ENCODE measurements at places on chromosomes 7 and 10.

DNA sequence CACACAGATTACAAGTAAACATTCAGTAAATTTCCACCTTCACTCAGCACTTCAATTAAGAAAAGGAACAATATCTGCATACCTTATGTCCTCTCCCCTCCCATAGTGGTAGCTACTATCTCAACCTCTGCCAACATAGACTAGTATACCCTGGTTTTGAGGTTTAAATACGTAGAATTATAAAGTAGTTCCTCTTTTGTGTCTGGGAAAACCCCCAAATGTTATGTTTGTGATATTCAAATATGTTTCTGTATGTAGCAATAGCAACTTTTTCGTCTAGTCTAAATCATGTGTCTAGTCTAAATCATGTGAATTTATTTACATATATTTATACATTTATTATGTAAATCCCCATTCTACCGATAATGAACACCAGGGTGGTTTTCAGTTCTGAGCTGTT is 13.2 kb upstream of the CAMK2B start:
- DNase-seq = no peak

- no peak for DNase-seq
Observed at GRCh38 chr7:77524731-77525130, 12.4 kb upstream of the PTPN12 start.

- DNase-seq = no peak
Observed at GRCh38 chr10:45241865-45242520, 73.4 kb downstream of the OR13A1 start.

- DNase-seq = no peak
Observed at GRCh38 chr7:34227525-34227924, 322.2 kb downstream of the BMPER start.

DNA sequence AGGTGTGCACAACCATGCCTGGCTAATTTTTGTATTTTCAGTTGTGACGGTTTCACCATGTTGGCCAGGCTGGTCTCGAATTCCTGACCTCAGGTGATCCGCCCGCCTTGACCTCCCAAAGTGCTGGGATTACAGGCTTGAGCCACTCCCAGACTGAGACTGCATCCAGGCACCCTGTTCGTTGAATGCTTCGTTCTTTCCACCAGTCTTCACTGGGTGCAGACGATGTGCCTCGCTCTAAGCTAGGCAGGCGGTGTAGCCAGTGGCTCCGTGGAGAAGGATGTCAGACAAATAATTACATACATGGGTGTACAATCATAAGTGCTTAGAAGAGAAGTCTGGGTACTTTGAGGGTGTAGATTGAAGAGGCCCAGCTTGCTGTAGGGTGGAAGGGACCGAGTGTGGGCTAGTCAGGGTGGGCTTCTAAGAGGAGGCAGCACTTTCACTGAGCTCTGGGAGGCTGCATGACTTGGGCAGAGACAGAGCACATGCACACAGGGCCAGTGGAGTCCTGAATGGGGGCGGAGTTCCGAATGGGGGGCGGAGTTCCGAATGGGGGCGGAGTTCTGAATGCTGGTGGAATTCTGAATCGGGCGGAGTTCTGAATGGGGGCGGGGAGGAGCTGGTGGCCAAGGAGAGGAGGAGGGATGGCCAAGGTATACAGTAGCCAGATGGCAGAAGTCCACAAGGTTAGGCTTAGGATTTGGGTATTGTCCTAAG is 74.3 kb downstream of the COL26A1 start:
- peak; percentile 6 for DNase-seq

- no peak for DNase-seq
Observed at GRCh38 chr10:104350127-104350635, 3.5 kb upstream of the CFAP58 start.

GRCh38 chr7:77894574-77895091 is 96.1 kb downstream of the PHTF2 start:
- DNase-seq = no peak

DNA sequence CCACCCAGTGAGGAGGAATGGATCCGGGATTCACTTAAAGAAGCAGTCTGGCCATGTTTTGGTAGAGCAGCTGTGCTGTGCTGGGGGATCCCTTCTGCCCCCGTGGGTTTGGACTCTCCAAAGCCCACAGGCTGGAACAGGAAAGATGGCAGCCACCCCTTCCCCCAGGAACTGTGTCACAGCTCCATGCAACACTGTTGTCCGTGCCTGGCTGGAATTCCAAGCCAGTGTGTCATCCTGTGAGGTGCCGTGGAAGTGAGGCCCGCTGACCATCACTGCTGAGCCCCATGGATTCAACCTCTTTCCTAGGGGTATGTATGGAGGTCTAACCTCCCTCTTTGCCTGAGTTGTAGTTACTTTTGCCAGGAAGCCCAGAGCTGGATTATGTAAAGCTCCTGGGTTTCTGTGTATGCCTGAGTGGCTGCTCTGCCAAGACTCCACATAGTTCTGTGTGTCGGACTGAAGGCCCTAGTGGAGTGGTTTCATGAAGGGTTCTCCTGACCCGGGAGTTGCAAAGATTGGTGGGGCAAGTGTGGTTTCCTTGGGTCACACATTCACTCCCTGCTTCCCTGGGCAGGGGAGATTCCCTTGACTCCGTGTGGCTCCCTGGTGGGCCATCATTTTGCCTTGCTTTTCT is 35.1 kb upstream of the PCGF5 start:
- DNase-seq = no peak

DNA sequence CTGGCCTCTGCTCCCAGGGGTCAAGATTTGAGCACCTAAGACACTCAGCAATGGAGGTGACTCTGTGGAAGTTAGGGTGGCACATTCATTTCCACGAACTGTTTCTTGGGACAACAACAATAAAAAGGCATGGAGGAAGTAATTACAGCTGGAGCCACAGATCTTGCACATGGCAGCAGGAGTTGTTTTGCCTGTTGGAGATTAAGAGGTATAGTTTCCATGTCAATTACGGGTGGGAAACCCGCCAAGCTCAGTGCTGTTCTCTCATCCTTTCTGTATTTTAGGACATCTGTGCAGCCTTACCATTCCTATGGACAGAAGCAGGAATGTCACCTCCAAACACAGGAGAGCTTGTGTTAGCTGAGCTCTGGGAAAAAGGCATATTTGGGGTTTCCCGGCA is 201.2 kb downstream of the SNX10 start:
- no peak for DNase-seq

GRCh38 chr7:25849500-25850184 is 302.4 kb upstream of the NFE2L3 start:
- DNase-seq = no peak

GRCh38 chr7:90172624-90173023 is 18.4 kb downstream of the STEAP1 start:
- no peak for DNase-seq

DNA sequence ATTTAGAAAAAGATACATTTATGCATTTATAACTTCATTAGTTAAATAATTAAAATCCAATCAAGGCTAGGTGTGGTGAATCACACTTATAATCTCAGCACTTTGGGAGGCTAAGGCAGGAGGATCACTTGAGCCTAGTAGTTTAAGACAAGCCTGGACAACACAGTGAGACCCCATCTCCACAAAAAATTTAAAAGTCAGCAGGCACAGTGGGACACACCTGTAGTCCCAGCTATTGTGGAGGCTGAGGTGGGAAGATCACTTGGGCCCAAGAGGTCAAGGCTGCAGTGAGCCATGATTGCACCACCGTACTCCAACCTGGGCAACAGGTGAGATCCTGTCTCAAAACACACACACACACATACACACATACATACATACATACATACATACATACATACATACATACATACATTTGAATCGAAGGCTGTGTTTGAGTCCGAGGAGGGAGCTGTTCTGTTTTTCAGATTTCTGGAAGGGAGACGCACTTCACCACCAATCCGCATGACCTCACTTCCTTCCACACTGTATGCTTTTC is 30.1 kb downstream of the SFMBT2 start:
- DNase-seq = no peak

DNA sequence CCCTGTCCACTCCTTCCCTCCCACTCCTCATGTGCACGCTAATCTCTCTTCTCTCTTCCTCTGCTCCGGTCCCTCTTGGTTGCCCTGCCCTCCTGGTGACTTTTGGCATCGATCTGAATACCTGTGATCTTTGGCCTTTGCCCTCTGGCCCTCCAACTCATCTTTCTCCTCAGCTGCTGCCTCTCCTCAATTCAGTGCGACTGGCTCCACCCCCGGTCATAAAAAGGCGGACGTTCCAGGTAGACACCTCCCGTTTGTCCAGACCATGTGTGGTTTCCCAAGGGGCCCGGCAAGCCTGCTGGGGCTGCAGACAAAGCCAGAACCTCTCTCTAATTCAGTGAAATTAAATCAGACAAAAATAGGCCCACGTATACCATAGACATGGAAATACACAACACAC is 96.8 kb downstream of the COL13A1 start:
- DNase-seq = no peak

DNA sequence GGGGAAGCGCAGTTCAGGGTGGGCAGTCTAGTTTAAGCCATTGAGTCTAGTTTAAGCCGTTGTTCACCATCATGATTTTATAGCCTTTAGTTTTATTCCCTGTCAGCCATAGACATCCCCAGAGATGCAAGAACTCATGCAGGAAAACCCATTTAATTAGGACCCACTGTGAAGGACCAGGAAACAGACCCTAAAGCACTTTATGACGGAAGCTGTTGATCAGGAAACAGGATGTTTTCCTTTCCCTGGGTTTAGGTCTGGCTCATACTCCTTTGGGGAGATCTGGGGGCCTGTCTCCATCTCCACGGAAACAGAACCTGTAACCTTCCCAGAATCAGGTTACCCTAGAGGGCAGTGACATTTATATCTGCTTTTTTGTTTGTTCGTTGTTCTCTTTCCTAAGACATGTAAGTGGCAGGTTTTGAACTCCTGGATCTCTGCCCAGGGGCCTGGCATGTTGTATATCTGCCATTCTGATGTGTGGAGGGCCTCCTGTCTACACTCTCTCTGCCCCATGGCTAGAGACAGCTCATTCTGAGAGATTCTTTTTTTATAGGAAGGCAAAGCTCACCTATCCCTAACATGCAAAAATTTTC is 657.2 kb upstream of the GALNT17 start:
- DNase-seq = no peak

DNA sequence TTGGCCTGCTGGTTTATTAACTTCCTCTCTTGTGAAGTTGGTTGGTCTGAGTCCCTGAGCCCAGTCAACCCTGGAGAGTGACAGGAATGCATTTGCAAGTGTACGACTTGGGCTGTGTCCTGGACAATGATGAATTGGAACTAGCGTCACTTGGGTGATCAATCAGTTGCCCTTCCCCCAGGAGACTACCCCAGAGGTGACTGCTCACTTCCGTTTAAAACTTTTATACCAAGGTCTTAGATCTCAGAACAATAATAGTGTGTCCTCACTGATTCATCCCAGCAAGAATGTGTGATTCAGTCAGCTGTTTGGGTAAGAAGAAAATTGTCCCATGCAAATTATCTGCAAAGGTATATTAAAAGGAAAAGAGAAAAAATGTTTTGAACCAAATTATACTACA is 102.9 kb upstream of the ARMC3 start:
- no peak for DNase-seq

DNA sequence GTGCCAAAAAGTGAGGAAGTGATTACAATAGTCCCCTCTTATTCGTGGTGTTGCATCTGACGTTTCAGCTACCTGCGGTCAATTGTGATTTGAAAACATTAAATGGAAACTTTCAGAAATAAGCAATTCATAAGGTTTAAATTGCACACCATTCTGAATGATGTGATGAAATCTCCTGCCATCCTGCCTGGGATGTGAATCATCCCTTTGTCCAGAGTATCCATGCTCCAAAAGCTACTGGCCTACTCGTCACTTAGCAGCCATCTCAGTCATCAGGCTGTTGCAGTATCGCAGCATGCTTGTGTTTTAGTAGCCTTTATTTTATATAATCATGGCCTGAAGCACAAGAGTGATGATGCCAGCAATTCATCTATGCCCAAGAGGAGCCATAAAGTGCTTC is 97.7 kb upstream of the CDCA7L start:
- no peak for DNase-seq

DNA sequence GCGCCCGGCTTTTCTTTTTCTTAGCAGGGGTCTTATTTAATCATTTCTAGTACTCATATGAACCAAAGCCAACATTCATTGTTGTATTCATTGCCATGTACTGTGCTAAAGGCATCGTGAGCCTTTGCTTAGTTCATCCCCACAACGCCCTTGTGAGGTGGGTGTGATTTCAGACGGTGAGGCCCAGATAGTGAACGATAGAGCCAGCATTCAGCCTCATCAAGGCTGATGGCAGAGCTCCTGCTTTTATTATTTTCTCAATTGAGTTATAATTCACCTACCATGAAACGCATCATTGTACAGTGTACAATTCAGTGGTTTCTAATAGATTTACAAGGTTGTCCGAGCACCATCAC is 50.1 kb downstream of the HK1 start:
- no peak for DNase-seq

DNA sequence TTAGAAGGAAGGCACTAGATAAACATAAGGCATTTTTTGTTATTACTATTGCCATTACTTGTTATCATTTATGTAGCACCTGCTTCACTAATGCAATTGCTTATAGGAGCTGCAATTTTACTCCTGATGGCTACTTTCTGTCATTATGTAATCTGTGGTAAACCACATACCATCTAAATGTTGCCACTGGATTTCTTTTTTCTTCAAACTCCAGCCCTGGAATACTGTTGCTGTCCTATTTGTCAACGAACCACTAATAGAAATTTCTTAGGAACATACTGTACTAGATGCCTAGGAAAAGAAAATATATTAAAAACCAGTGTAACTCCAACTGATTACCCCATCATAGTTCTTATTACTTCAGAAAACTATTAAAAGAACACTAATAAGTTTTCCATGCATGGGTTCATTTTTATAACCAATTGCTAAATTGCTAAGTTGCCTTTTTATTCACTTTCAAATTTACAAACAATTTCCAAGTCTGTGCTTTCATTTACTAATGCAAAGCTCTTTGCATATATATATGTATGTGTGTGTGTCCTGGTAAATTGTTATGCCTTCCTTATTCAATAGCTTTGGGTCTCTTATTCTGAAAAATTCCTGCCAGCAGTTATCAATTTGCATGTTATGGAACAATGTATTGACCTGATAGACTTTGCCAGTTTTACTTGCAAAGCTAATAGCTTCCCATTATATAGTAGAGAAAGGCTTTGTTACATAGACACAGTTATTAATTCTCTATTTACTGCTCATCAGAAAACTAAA is 287.4 kb downstream of the EXOC4 start:
- no peak for DNase-seq

GRCh38 chr10:129104266-129105045 is 362.6 kb upstream of the MGMT start:
- no peak for DNase-seq

- DNase-seq = no peak
Observed at GRCh38 chr7:142939226-142939910, at the start of gene LLCFC1. TSS of gene LLCFC1 (plus strand) at chr7:142939484. CDS start at chr7:142939622, 138 bp downstream.

GRCh38 chr10:127349737-127350136 is 153.3 kb upstream of the INSYN2A start:
- no peak for DNase-seq

GRCh38 chr7:97027427-97028234 is 3.0 kb upstream of the DLX5 start:
- DNase-seq = peak; percentile 72

DNA sequence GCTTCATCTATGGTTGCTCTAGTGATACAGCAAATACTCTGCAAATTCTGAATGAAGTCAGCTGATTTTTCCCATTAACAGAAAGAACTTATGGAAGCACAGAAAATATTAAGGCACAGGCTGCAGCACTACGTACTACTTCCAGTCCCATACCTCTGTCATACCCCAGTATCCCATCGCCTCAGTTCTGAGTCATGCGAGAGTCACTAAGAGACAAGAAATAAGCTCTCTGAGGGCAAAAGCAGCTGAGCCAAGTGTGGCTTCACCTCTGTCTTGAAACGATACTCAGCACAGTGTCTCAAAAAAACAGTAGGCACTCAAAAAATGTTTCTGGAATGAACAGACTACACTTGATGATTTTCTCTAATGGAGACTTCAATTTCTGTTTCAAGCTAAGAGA is 48.2 kb downstream of the EZH2 start:
- no peak for DNase-seq

- DNase-seq = no peak
Observed at GRCh38 chr10:106566873-106567272, 597.6 kb downstream of the SORCS1 start.

All from activated naive CD8-positive, alpha-beta T cell treated with anti-CD3 and anti-CD28 coated beads, Interleukin-2, amount 50 U/mL, for 24 hours (primary cell).